CD4-positive, alpha-beta memory T cell (primary cell): ENCODE measurements at places on chromosomes 2 and 18. TPM values are rescaled to one million over a fixed set of nuclear protein-coding genes. Genes with fewer than 3 reads are reported as not detected.

Gene ANTXR1
- polyA plus RNA-seq = not detected

Gene RSAD2
- 5.1 TPM for polyA plus RNA-seq

Gene MC4R
- not detected for polyA plus RNA-seq

Gene LDLRAD4
- 21.2 TPM for polyA plus RNA-seq

Gene IL37
- not detected for polyA plus RNA-seq

Gene GPAT2
- 6.3 TPM for polyA plus RNA-seq

Gene CENPA
- not detected for polyA plus RNA-seq

Gene STAT1
- polyA plus RNA-seq = 221 TPM

Gene TRIM54
- not detected for polyA plus RNA-seq

Gene MAL
- 274 TPM for polyA plus RNA-seq

Gene PLEKHB2
- polyA plus RNA-seq = 70.3 TPM

Gene CPO
- polyA plus RNA-seq = not detected

Gene TEKT4
- polyA plus RNA-seq = not detected

Gene COLEC12
- polyA plus RNA-seq = not detected

Gene KCNG3
- polyA plus RNA-seq = not detected

Gene ALPI
- polyA plus RNA-seq = not detected

Gene ANKRD30B
- 0.07 TPM for polyA plus RNA-seq

Gene LAMA1
- not detected for polyA plus RNA-seq

Gene FLACC1
- 0.39 TPM for polyA plus RNA-seq

Gene TMEM17
- polyA plus RNA-seq = not detected

Gene CFAP65
- polyA plus RNA-seq = not detected

Gene VWC2L
- polyA plus RNA-seq = not detected

Gene NGEF
- not detected for polyA plus RNA-seq

Gene GULP1
- polyA plus RNA-seq = not detected

Gene SLC14A1
- 3.6 TPM for polyA plus RNA-seq

Gene G6PC2
- not detected for polyA plus RNA-seq

Gene ANKRD53
- not detected for polyA plus RNA-seq

Gene PROM2
- not detected for polyA plus RNA-seq

Gene TMEM131
- 6.3 TPM for polyA plus RNA-seq

Gene KCNE4
- polyA plus RNA-seq = not detected

Gene TMEM127
- polyA plus RNA-seq = 46.0 TPM

Gene SERPINB13
- polyA plus RNA-seq = not detected

Gene KIAA2012
- not detected for polyA plus RNA-seq

Gene SMC6
- 4.8 TPM for polyA plus RNA-seq

Gene LRRC30
- polyA plus RNA-seq = not detected

Gene EXOC6B
- polyA plus RNA-seq = 1.3 TPM

Gene MDH1B
- polyA plus RNA-seq = not detected

Gene NDUFB3
- 298 TPM for polyA plus RNA-seq

Gene ANKRD62
- not detected for polyA plus RNA-seq

Gene DPP10
- polyA plus RNA-seq = not detected

Gene IDH1
- 5.9 TPM for polyA plus RNA-seq

Gene CRYBA2
- not detected for polyA plus RNA-seq

Gene HK2
- polyA plus RNA-seq = 1.7 TPM
